ENCODE measurements at places on chromosomes 6 and 20. TPM values are rescaled to one million over a fixed set of nuclear protein-coding genes. Genes with fewer than 3 reads are reported as not detected.

GRCh38 chr6:121748850-121749249 lies 313.4 kb downstream of the GJA1 start:
- no peak for DNase-seq

DNA sequence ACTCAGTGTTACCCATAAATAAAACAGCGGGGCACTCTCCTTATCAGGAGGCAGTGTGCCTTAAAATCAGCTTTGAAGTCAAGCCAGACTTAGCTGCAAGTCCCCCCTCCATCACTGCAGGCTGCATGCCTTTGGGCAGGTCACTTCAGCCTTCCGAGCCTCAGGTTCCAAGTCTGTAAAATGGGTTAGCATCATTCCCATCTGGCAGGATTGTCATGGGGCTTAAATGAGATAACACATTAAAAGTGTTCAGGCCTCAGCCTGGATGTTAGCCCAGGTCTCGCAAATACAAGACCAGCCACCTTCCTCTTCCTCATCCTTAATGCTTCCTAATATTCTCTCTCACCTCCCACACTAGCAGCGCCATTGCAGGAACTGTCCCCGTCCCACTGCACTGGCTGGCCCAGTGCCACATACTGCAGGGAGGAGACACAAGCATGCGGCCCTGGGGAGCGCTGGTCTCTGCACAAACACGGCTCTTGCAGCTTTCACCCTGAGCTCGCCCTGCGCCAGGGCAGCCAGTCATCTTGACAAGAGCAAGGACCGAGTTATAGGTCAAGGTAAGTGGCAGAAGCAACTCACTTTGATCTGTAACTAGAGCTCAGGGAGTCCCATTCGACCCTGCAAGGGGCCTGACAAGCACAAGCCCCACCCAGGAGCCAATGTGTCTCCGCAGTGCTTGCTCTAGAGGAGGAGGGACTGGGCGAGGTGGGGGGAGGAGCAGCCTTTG lies 564.6 kb upstream of the AGPAT4 start:
- no peak for DNase-seq

- DNase-seq, result no peak
Measured at GRCh38 chr20:5073660-5074231, 46.0 kb downstream of the PCNA start.

DNA sequence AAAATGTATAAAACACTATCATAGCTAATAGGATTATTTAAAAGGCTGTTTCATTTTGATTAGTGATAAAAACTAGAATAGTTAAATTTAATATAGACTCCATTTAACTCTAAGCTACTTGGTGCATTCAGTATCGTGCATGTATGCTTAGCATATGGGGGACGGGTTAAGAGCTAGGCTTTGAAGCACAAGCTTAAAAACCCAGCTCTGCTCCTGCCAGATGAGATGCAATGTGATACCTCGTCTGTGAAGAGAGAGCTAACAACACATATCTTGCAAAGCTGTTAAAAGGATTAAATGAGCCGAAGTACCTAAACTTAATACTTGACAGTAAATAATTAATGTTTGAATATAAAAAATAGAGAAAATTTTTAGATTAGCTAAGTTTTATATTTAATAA lies 42.2 kb downstream of the DTNBP1 start:
- DNase-seq, result no peak

GRCh38 chr6:163062790-163063189 lies 335.0 kb downstream of the PACRG start:
- no peak for DNase-seq

GRCh38 chr6:155623450-155624178 lies 168.0 kb upstream of the NOX3 start:
- DNase-seq, result no peak

DNA sequence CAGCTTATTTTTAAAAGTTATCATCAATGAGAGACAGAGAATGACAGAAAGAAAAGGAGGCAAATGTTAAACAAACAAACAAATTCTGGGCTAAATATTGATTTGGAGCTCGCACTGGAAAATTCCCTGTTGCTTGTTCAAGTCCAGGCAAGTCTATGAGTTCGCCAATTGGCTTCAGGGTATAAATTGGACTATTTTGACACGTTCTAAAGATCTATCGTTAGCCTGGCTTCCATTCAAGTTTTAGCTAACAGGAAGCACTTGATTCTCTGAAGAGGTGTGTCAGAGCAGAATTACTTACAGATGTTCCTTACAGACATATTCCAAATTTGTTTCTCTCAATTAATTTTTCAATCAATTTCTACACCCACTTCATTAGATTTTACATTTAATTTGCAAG lies 15.8 kb upstream of the RFPL4B start:
- DNase-seq, result no peak

- DNase-seq, result no peak
Measured at GRCh38 chr6:63802606-63803206, 167.1 kb downstream of the PHF3 start.

- no peak for DNase-seq
Measured at GRCh38 chr6:152206072-152206818, 398.8 kb downstream of the ESR1 start.

DNA sequence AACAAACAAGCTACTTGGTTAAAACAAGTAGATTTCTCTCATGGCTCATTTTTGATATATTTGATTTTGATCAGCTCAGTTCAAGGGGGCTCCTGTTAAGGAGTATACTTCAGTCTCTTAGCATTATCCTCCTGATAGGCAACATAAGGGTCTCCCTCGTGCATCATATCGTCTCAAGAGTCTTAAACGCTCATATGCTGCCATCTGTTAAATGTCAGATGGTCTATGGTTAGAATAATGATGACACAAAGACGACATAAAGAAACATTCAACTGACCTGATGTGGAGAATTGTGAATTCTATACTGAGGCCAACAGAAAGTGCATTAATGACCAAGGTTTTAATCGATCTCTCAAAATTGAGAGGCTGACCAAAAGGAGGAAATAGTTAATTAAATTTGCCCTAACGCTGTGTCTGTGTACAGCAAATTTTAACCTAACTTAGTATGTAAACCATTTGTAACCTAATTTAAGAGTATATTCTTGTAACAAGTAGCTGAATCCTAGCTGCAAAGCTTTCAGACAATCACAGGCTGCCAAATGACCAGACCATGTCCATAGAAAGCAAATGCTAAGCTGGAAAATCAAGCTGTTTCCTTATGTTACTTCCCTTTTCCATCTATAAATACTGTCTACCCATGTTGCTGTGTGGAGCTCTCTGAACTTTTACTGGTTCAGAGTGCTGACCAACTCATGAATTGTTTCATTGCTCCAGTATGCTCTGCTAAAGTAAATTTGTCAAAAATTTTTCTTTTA lies 1688.5 kb downstream of the GRIK2 start:
- no peak for DNase-seq

- DNase-seq, result no peak
Measured at GRCh38 chr6:14037402-14038277, 79.9 kb upstream of the CD83 start.

- DNase-seq, result no peak
Measured at GRCh38 chr6:154503658-154504057, 6.8 kb downstream of the CNKSR3 start.

DNA sequence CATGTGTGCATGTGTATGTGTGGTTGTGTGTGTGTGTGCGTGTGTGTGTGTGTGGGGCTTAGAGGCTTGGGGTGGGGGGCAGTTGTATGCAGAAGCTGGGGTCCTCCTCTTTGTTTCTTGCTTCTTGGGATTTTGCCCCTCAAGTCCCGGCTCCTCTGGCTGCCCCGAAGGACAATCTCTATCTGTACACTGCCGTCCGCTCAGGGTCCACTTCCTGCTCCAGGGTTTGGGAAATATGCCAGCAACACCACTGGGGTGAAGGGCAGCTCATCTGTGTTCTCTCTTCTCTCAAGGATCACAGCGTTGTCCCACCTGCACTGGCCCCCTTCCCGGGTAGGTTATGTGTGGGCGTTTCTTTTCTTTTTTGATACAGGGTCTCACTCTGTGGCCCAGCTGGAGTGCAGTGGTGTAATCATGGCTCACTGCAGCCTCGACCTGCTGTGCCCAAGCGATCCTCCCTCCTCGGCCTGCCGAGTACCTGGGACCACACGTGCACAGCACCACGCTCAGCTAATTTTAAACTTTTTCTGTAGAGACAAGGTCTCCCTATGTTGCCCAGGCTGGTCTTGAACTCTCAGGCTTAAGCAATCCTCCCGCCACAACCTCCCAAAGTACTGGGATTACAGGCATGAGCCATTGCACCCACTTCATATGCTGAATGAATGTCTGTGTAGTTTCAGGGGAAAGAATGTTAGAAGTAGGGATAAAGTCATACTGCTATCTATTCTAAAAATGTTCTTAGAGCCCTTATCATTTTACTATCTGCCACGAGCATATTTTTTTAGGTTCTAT lies 25.7 kb downstream of the SLC2A4RG start:
- no peak for DNase-seq

DNA sequence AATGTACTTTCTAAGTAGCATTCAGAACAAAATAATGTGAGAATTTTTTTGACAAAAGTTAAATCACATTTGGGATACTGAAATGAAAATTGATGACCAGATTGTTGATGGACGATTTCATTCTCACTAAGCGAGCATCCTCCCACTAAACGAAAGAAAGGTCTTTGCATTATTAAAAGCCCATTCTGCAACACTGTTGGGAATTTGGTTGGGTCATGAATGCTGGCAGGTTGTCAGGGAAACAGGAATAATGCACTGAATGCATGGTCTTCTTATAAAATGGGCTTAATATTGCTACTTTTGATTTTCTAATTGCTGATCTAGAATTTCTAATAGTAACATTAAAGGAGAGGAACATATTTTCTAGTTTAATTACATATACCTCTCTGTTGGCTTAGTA lies 229.8 kb downstream of the NKAIN2 start:
- DNase-seq, result no peak

- DNase-seq, result no peak
Measured at GRCh38 chr6:133017581-133017980, 203.2 kb downstream of the RPS12 start.

- no peak for DNase-seq
Measured at GRCh38 chr6:15357782-15358181, 111.9 kb downstream of the JARID2 start.

GRCh38 chr6:26607434-26608230 lies 10.9 kb downstream of the ABT1 start:
- DNase-seq, result no peak

- DNase-seq, result no peak
Measured at GRCh38 chr6:49892280-49892679, 25.9 kb upstream of the CRISP1 start.

DNA sequence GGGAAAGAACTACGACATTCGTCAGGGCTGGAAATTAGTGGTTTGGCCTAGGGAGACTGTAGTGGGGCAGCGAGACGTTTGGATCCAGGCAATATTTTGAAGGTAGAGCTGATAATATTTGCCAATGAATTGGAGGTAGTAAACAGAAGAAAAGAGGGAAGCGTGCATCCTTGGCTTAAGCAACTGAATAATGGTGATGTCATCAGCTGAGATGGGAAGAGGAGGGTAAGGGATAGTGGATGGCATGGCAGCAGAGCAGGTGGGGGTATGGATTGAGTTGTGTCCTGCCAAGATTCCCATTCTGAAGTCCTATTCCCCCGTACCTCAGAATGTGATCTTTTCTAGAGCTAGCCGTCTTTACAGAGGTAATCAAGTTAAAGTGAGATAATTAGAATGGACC lies 119.2 kb downstream of the PDE7B start:
- no peak for DNase-seq

Gene ROS1
- total RNA-seq, result 0.08 TPM

Gene LY6G6F
- total RNA-seq, result not detected

Gene SPATA2
- 8.0 TPM for total RNA-seq

Gene DEFB114
- total RNA-seq, result not detected

Gene HIVEP2
- 12.6 TPM for total RNA-seq

Gene CUL7
- total RNA-seq, result 7.3 TPM

Gene RIMS4
- not detected for total RNA-seq

Gene LY6G6C
- total RNA-seq, result not detected

Gene VPS16
- total RNA-seq, result 18.0 TPM

Gene ATAT1
- total RNA-seq, result 1.9 TPM

Gene C6orf141
- total RNA-seq, result not detected

All from Right ventricle myocardium inferior (tissue), 1 donor.